ENCODE measurements at places on chromosomes 4 and X.

DNA sequence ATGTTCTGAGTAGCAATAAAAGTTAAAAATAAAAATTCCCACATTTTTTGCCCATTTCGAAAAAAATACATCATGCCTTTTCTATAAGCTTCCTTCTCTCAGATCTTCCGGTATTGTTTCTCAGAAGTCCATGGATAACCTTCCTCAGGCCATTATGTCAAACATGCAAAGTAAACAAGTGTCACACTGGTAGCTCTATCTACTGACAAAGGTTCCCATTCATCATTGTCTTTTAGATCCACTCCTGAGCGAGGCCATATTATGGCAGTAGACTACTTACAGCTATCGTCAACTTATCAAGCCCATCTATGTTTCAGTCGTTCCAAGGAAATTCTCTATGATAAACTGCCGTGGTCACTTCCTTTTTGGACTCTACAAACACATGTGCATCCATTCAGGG lies 1068.2 kb downstream of the GLUD2 start:
- DNase-seq: no peak

DNA sequence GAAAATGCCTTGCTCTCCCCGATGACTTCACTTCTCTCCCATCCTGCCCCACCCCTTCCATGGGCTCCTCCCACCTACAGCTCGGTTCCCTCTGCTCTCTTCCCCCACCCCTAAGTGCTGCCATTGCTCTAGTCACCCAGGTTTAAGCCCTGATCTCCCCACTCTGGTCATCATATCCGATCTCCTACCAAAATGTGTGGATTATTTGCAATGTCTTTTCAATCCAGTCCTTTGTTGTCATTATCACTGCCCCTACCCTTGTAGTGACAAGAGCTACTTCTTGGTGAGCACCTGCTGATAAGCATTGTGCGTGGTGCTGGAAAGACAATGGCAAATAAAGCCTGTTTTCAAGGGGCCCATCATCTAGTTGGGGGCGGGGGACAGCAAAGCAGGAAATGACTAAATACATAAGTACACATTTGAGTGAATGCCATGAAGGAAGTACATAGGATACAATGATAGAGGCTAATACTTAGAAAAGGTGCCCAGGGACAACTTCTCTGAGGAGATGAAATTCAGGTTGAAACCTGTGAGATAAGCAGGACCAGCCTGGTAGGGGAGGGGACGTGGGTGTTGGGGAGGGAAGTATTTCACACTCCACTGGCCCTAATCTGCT lies 63.8 kb downstream of the DLG3 start:
- DNase-seq: no peak

- DNase-seq: no peak
Observed at GRCh38 chr4:82484996-82485783, 54.8 kb downstream of the ENOPH1 start.

- DNase-seq: peak; percentile 68
Observed at GRCh38 chr4:26330186-26330787, 9.5 kb downstream of the RBPJ start.

DNA sequence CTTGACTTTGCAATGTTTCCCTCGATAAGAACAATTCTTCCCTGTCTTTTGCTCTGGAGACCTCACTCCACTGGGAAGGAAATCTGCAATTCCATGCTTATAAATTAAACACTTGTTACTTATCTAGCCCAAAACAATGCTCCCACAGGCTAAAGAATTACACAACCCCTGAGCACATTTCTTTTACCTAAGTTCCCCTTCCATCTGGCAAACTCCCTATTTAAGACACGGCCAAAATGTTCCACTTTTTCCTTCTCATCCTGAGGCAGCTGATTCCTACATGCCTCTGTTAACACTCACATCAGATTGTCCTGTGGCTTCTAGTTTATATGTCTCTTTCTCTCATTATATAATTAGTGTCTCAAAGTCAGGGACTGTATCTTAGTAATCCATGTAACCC lies 211.7 kb downstream of the COX18 start:
- no peak for DNase-seq

DNA sequence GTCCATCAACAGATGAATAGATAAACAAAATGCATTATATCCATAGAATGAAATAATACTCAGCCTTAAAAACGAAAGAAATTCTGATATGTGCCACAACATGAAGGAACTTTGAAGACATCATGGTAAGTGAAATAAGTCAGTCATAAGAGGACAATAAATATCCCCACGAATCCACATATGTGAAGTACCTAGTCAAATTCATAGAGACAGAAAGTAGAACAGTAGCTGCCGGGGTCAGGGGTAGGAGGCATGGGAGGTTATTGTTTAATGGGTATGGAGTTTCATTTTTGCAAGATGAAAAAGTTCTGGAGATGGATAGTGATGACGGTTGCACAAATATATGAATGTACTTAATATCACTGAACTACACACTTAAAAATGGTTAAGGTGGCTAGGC lies 151.6 kb upstream of the MAP3K15 start:
- no peak for DNase-seq

GRCh38 chr4:152531479-152531878 lies 4.4 kb downstream of the FBXW7 start:
- no peak for DNase-seq

DNA sequence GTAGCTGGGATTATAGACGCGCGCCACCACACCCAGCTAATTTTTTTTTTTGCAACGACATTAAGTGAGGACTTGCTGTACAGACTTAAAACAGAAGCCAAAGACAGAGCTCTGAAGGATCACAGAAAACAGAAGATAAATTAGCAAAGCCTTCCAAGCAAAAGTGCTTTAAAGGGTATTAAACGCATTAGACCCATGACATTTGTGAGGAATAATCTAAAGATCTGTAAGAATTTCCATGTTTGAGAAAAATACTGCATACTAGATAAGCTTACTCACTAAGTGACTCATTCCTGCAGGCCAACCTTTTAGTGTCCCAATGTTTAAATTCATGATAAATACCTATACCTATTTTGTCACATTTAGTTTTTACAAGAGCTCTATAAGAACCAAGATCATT lies 27.4 kb downstream of the SMARCA1 start:
- no peak for DNase-seq

- DNase-seq: no peak
Observed at GRCh38 chr4:7009564-7009963, 33.6 kb upstream of the TADA2B start.

- DNase-seq: no peak
Observed at GRCh38 chr4:176066757-176067156, 1.1 kb downstream of the WDR17 start.

DNA sequence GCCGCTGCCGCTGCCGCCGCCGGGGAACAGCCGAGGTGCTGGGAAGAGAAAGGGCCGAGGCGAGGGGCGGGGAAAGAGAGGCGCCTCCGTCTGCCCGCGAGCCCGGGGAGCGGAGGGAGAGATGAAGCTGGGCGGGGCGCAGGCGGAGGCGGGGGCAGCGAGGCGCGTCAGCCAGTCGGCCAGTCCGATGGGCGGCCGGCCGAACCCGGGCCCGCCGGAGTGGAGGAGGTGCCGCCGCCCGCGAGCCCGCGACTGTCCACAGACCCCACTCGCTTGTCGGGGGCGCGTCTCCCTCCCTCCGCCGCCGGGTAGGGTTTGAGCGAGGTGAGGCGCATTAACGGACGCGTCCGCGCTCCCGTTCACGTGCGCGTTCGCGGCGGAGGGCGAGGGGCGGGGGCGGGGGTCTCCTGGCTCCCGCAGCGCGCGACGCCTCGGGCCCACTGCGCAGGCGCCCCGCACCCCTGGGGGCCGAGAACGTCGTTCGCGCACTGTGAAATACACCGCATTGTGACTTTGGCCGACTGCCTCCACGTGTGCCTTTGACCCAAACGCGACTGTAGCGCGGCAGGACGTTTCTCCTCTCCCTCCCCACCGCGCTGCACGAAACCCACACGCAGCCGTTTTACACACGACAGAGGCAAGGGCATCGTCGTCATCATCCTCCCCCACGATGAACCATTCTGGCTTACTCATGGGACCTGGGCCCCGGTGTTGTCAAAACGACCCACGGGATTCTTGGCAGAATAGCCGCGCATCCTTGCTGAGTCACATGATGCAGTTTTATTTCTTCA lies at the start of gene NUDT11:
Gene NUDT11 (minus strand): TSS at position 92 of the 791 bp plus-strand sequence. CDS start 148 bp downstream, outside the sequence.
- peak; percentile 32 for DNase-seq

- no peak for DNase-seq
Observed at GRCh38 chr4:152806501-152807125, 26.9 kb downstream of the ARFIP1 start.

- no peak for DNase-seq
Observed at GRCh38 chr4:102168580-102168979, 176.7 kb downstream of the SLC39A8 start.

DNA sequence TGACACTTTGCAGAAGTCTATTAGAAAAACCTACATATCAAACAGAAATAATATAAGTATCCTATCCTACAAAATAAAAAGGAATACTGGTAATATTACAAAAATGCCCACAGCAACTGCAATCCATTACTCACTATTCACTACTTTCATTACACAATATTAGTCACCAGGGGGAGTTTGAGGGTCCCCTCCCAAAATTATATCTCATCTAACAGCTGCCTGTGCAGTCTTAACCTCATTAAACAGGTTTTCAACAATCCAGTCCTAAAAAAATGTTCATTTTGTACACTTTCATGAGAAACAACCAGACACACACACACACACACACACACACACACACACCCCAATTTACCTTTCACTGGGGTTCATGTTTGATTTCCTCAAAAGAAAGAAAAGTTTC lies 2.9 kb downstream of the CLOCK start:
- peak; percentile 39 for DNase-seq

DNA sequence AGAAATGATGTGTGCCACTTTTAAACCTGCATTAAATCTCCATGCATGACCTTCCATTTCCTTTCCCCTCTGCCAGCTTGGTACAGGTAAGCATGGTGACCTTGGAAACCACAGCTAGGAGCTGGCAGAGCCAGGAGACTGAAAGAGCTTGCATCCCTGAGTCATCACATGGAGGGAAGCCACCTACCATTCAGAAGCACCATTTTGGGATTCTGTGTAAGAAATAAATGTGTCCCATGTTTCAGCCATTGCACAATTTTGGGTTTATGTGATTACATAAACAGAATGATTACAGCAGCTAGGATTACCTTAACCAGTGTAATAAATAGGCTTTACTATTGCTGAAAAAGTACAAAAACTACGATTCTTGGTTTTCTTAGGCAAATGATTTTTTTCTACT lies 17.3 kb upstream of the CCDC149 start:
- DNase-seq: no peak

DNA sequence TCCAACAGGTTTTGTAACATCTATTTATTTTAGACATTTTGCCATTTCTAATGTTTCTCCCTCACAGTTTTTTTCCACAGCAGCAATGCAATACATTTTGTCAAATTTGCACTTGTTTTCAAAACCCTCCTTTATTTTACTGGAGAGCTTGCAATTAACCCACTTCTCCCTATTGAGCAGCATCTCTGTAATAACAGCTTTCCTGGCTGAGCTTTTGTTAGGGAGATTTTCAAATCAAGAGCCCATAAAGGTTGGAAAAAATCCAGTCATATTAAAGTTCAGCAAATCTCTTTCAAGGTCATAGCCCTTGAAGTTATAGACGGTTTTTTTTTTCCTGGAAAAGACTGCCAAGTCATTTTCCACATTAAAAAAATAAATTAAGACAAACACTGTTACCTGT lies 450.6 kb upstream of the TENM3 start:
- DNase-seq: no peak

Data from ACHN (cell line).